ENCODE measurements at places on chromosomes 11 and 22. TPM values are rescaled to one million over a fixed set of nuclear protein-coding genes. Genes with fewer than 3 reads are reported as not detected.

The NRIP3 gene
- 6.8 TPM for total RNA-seq

The JAML gene
- not detected for total RNA-seq

The BTBD10 gene
- total RNA-seq, result 64.8 TPM

The CCDC89 gene
- total RNA-seq, result 4.2 TPM

The CHRM1 gene
- not detected for total RNA-seq

The OR51B2 gene
- total RNA-seq, result 0.13 TPM

The OR8K5 gene
- total RNA-seq, result not detected

The OR52K2 gene
- total RNA-seq, result not detected

The EIF1AD gene
- 33.9 TPM for total RNA-seq

The TRPC6 gene
- 0.89 TPM for total RNA-seq

The C11orf42 gene
- total RNA-seq, result not detected

The EFEMP2 gene
- total RNA-seq, result 154 TPM

The PRR33 gene
- total RNA-seq, result not detected

The RASSF10 gene
- not detected for total RNA-seq

The OR4C16 gene
- not detected for total RNA-seq

The PRSS23 gene
- 657 TPM for total RNA-seq

The ASCL2 gene
- not detected for total RNA-seq

The SBF1 gene
- 88.6 TPM for total RNA-seq

The SLC37A4 gene
- total RNA-seq, result 10.3 TPM

The KLHL35 gene
- 4.6 TPM for total RNA-seq

The SHANK2 gene
- 1.8 TPM for total RNA-seq

The C22orf15 gene
- total RNA-seq, result 1.4 TPM

The LRRC4C gene
- total RNA-seq, result 0.46 TPM

The TRIM64C gene
- total RNA-seq, result not detected

The LMO2 gene
- 12.4 TPM for total RNA-seq

The CATSPERZ gene
- total RNA-seq, result not detected

The C11orf86 gene
- not detected for total RNA-seq

The THY1 gene
- total RNA-seq, result 89.7 TPM

The OR8D4 gene
- total RNA-seq, result not detected

The MMP3 gene
- not detected for total RNA-seq

The MYOD1 gene
- not detected for total RNA-seq

The LRRC75B gene
- total RNA-seq, result 5.2 TPM

The GPR83 gene
- not detected for total RNA-seq

The KCNE3 gene
- 2.6 TPM for total RNA-seq

The NXPE1 gene
- total RNA-seq, result not detected

The TCN1 gene
- total RNA-seq, result not detected

The MYEOV gene
- total RNA-seq, result 1.2 TPM

The HMGXB4 gene
- 15.6 TPM for total RNA-seq

The TIGD3 gene
- total RNA-seq, result 0.07 TPM

The GVQW3 gene
- 1.4 TPM for total RNA-seq

The TMEM132A gene
- total RNA-seq, result 41.5 TPM

The RPL27A gene
- 563 TPM for total RNA-seq

The OR51I1 gene
- total RNA-seq, result not detected

The TMEM86A gene
- 0.30 TPM for total RNA-seq

The OR8G1 gene
- total RNA-seq, result not detected

The POU2F3 gene
- 0.03 TPM for total RNA-seq

The LZTR1 gene
- 97.5 TPM for total RNA-seq

The PGGHG gene
- total RNA-seq, result 14.9 TPM

The OR8H2 gene
- total RNA-seq, result not detected
